ENCODE measurements at places on chromosomes 7 and 10. TPM values are rescaled to one million over a fixed set of nuclear protein-coding genes. Genes with fewer than 3 reads are reported as not detected.

Gene MINDY4
- 12.3 TPM for total RNA-seq

Gene ADAP1
- 5.7 TPM for total RNA-seq

Gene PYROXD2
- total RNA-seq, result 35.6 TPM

Gene PAPOLB
- total RNA-seq, result not detected

Gene PON1
- not detected for total RNA-seq

Gene BTBD16
- total RNA-seq, result 0.11 TPM

Gene CALML5
- not detected for total RNA-seq

Gene TBXAS1
- 24.0 TPM for total RNA-seq

Data from A375 (cell line).